ENCODE measurements at places on chromosomes 12 and 14.

DNA sequence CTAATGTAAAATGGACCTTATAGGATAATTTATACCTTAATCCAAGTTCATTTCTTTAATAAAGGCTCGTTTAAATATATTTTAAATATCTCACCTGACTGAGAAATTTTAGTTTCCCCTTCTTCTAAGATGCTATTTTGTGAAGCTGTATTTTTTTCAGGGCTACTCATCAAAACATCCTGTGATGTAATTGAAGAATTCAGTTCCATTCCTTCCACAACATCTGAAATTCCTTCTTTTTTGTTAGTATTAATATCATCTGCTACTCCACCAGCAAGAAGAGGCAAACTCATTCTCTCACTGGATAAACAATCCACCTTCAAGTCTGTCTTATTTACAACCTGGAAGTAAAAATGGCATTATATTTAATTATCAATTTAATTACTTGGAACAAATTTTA, 22.5 kb downstream of the LGALS3 start:
- no peak for DNase-seq

DNA sequence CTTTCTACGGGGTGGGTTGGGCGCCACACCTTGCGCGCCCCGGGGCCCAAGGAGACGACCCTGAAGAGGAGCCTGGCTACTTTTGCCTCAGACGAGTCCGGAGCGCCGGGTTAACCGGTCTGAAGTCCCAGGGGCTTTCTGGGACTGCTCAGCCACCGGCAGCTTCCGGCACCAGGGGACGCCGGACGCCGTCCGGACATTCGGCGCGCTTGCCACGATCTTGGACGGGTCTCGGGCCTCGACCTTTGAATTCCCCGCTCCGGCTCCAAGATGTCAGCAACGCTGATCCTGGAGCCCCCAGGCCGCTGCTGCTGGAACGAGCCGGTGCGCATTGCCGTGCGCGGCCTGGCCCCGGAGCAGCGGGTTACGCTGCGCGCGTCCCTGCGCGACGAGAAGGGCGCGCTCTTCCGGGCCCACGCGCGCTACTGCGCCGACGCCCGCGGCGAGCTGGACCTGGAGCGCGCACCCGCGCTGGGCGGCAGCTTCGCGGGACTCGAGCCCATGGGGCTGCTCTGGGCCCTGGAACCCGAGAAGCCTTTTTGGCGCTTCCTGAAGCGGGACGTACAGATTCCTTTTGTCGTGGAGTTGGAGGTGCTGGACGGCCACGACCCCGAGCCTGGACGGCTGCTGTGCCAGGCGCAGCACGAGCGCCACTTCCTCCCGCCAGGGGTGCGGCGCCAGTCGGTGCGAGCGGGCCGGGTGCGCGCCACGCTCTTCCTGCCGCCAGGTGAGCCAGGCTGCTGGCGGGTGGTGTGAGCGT, at the start of gene ACOT4:
Gene ACOT4, plus strand, starts transcription at position 184 of the 760 bp plus-strand sequence. Its CDS starts 87 bp downstream, at position 271.
- no peak for DNase-seq

DNA sequence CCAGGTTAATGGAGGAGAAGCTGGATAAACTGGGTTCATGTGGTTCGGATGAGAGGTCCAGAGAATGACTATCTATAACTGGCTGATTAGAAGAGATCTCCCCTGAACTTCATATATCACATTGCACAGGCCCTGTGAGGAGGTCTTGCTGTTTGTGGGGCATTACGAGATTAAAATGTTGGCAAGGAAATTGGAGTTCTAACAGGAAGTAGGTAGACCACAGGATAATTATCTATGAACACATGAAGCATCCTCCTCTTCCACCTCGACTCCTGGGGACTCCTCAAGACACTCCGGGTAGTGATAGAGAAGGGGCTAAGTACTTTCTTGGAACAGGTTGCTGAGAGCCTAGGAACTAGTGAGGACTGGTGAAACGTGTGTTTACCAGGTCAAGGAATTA, 418.8 kb downstream of the KCNH5 start:
- no peak for DNase-seq

GRCh38 chr12:24697295-24697694, 251.6 kb downstream of the BCAT1 start:
- DNase-seq, result no peak

Measured in tibial nerve (tissue), 4 donors.